ENCODE measurements at places on chromosomes 4 and X.

- no peak for DNase-seq
These were observed 32.4 kb downstream of the EGF start for GRCh38 chr4:109945056-109945455.

DNA sequence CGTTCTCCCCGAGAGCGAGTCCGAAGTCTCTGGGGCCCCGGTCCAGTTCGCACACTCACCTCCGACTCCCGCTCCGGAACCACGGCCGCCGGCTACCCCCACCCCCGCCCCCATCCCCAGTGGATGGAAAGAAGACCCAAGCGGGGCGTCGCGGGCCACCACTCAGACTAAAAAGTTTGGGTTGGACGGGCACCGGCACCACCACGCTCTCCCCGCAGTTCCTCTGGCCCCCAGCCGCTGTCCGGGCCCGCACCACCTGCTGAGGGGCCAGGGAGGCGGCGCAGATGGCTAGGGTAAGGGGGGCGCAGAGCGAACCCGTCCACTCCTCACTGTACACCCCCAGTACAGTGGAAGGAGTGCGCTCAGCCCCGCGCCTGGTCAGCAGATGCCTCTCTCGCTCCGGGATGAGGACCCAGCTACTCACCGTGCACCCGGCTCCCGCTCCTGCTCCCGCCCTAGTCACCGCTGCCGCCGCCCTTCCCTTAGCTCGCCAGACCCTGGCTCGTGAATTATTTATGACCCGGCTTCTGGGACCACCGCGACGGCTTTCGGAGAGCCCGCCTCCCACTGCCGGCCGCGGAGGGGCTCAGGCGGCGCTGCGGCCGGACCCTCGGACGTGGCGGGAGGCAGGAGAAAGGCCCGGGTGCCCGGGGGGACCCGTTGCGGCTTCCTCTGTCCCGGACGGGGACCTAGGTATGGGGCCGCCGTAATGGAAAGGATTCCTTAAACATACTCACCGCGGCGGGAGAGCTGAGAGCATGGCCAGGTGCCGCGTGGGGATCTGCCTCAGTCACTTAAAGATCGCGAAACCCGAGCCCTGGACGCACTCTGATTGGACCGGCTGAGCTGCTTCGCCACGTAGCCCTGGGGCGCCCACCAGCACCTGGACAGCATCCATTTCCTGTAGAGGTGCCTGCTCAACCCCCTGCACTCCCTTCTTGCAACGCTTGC lies at the start of gene PROM1:
Gene PROM1 (minus strand): TSS at position 783 of the 951 bp plus-strand sequence. CDS start 8,117 bp downstream, outside the sequence.
- DNase-seq, result peak; percentile 28

DNA sequence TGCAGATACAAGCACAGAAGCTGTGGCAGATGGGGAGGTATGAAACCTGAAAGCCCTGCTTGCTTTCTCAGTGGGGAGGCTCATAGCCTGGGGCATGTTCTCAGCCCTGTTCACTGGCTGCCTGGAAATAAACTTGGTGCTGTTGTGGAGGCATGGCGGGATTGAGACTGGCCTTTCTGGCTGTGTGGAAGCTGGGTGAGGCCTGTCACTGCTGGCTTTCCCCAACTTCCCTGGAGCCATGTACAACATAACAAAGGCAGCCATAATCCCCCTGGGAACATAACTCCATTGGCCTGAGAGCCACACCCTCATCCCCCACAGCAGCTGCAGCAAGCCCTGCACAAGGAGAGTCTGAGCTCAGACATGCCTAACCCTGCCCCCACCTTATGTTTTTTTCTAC lies 237.7 kb upstream of the TLL1 start:
- DNase-seq, result no peak

DNA sequence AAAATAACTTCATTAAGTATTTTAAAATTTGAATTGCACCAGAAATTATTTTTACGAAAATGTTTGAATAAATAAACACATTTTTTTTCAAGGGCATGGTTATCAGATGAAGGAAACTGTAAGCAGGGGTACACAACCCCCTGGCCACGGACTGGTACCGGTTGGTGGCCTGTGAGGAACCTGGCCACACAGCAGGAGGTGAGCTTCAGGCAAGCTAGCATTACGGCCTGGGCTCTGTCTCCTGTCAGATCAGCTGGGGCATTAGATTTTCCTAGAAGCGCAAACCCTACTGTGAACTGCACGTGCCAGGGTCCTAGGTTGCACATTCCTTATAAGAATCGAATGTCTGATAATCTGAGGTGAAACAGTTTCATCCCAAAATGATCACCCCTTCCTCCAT lies 1499.7 kb upstream of the AGA start:
- no peak for DNase-seq

DNA sequence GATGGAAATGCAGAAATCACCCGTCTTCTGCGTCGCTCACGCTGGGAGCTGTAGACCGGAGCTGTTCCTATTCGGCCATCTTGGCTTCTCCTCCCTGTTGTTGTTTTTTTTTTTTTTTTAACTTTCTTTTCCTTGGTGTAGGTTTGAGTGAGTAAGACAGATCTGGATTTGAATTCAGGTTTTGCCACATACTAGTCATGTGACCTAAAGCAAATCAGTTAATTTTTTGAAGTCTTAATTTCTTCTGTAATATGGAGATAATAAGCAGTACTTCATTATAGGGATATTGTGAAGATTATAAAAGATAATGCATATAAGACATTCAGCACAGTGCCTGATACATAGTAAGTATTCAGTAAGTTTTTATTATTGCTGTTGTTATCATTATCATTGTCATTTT lies 41.5 kb upstream of the BRS3 start:
- no peak for DNase-seq

DNA sequence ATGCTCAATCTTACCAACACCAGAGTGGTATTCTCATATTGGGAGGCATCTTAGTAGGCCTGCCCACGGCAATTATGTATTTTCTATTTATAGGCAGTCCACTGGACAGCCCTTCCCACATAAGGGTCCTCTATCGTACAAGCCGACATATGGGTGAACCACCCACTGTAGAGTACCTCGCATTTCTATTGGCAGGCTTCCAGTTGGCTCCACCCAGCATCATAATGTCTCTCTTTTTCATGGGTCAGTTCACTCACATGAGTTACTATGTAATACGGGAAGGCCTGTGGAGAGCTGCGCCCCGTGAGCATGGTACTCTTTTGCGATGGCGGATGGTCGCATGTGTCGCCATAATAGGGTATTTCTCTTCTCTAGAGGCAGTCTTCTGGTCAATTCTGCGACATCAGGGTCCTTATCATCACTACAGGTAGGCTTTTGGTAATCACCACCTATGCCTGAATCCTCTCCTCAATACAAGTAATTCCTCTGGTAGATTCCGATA lies 29.4 kb upstream of the FOXR2 start:
- DNase-seq, result no peak

DNA sequence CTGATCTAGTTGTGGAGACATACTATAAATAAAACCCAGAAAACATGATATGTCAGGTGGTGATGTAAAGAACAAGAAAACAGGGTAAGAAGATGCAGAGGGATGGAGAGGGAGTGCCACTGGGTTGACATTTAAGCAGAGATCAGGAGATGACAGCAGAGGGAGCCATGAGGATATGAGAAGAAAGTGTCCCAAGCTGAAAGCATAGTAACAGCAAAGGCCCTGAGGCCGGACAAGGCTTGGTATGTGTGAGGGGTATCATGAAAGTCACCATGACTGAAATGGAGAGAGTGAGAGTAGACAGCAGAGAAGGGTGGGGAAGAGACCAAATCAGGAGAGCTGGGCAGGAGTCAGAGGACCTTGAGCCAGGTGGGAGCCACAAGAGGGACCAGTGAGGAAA lies 3.4 kb downstream of the GPKOW start:
- DNase-seq, result no peak

All from GM03348 (cell line).